WTC11 (cell line): ENCODE measurements at places on chromosomes 12 and 14. TPM values are rescaled to one million over a fixed set of nuclear protein-coding genes. Genes with fewer than 3 reads are reported as not detected.

DNA sequence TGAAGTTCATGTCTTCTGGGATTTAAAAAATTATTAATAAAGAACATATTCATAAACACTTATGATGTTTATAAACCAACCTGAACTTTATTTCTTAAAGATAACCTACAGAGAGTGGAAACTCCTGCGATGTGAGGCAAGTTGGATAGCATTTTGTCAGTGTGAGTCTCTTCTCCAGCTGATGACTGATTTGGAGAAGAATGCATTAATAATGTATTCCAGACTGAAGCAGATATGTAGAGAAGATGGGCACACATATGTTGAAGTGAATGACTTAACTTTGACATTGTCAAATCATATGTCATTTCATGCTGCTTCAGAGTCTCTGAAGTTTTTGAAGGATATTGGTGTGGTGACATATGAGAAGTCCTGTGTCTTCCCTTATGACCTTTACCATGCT is 7.3 kb downstream of the HELB start:
- H3K27me3 ChIP-seq = no peaks in the 10 kb centered on the region
- H3K36me3 ChIP-seq = peaks cover 33% of the 10 kb centered on the region
- no peak overlapping the region for H3K27ac ChIP-seq
- H3K4me3 ChIP-seq = no peak overlapping the region
- peaks cover 2% of the 10 kb centered on the region; the same call in 1 of the 2 replicates for H3K4me1 ChIP-seq

SYNJ2BP gene
- total RNA-seq = 24.1 to 27.9 TPM (median 27.9 TPM) in 3 replicates

ANKRD9 gene
- 55.6 to 63.8 TPM (median 56.6 TPM) in 3 replicates for total RNA-seq

- no peaks in the 10 kb centered on the region for H3K27me3 ChIP-seq
- DNase-seq = no peak
- no peak overlapping the region for H3K4me3 ChIP-seq
- no peak overlapping the region for H3K27ac ChIP-seq
- peaks cover 14% of the 10 kb centered on the region for H3K36me3 ChIP-seq
- peaks cover 3% of the 10 kb centered on the region for H3K4me1 ChIP-seq
These were observed 497.6 kb downstream of the APAF1 start for GRCh38 chr12:99142651-99143050.

KLRK1 gene
- total RNA-seq = 0.15 to 0.23 TPM in 2 of 3 replicates, not detected in the other

- H3K36me3 ChIP-seq = peaks cover 7% of the 10 kb centered on the region
- peaks cover 18% of the 10 kb centered on the region for H3K4me1 ChIP-seq
- H3K4me3 ChIP-seq = no peak overlapping the region
- H3K27me3 ChIP-seq = no peaks in the 10 kb centered on the region
- DNase-seq = no peak
These were observed 14.7 kb downstream of the BLTP3B start for GRCh38 chr12:100127766-100128511.

- H3K4me1 ChIP-seq = no peaks in the 10 kb centered on the region
- H3K27me3 ChIP-seq = no peaks in the 10 kb centered on the region
- no peaks in the 10 kb centered on the region for H3K36me3 ChIP-seq
- DNase-seq = no peak
- H3K27ac ChIP-seq = no peak overlapping the region
These were observed 340.1 kb downstream of the BCL11B start for GRCh38 chr14:98931911-98932310.

FBLN5 gene
- total RNA-seq = 2.7 to 4.0 TPM (median 3.6 TPM) in 3 replicates

DNA sequence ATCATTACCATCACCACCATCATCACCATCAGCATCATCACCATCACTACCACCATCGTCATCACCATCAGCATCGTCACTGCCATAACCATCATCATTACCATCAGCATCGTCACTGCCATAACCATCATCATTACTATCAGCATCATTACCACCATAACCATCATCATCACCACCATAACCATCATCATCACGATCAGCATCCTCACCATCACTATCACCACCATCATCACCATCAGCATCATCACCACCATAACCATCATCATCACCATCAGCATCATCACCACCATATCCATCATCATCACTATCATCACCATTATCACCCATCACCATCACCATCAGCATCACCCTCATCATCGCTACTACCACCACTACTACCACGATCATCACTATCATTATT is 493.9 kb upstream of the TBX3 start:
- no peaks in the 10 kb centered on the region for H3K36me3 ChIP-seq
- no peaks in the 10 kb centered on the region for H3K4me1 ChIP-seq
- H3K27ac ChIP-seq = no peak overlapping the region
- no peaks in the 10 kb centered on the region for H3K27me3 ChIP-seq
- H3K4me3 ChIP-seq = no peak overlapping the region
- DNase-seq = no peak

TCL1B gene
- total RNA-seq = 5.7 to 7.2 TPM (median 7.0 TPM) in 3 replicates

- no peak for DNase-seq
- no peaks in the 10 kb centered on the region; the same call in none of the 2 replicates for H3K27me3 ChIP-seq
- no peak overlapping the region for H3K4me3 ChIP-seq
- peaks cover 7% of the 10 kb centered on the region; the same call in 1 of the 2 replicates for H3K4me1 ChIP-seq
- no peaks in the 10 kb centered on the region for H3K36me3 ChIP-seq
- H3K27ac ChIP-seq = no peak overlapping the region
These were observed 410.0 kb upstream of the CCDC196 start for GRCh38 chr14:66076176-66076575.

DNA sequence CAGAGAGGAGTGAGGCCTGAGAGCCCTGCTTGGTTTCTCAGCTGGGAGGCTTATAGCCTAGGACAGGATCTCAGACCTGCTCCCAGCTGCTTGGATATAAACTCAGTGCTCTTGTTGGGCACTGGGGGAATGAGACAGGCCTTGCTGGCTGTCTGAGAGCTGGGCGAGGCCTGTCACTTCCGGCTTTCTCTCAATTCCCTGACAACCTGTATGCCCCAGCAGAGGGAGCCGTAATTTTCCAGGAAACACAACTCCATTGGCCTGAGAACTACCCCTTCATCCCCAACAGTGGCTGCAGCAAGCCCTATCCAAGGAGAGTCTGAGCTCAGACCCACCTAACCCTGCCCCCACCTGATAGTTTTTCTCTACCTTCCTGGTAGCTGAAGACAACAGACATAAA is 258.3 kb upstream of the STXBP6 start:
- H3K4me3 ChIP-seq = no peak overlapping the region
- H3K36me3 ChIP-seq = no peaks in the 10 kb centered on the region
- no peaks in the 10 kb centered on the region for H3K4me1 ChIP-seq
- DNase-seq = peak; percentile 61
- no peaks in the 10 kb centered on the region; the same call in 1 of the 2 replicates for H3K27me3 ChIP-seq

DNA sequence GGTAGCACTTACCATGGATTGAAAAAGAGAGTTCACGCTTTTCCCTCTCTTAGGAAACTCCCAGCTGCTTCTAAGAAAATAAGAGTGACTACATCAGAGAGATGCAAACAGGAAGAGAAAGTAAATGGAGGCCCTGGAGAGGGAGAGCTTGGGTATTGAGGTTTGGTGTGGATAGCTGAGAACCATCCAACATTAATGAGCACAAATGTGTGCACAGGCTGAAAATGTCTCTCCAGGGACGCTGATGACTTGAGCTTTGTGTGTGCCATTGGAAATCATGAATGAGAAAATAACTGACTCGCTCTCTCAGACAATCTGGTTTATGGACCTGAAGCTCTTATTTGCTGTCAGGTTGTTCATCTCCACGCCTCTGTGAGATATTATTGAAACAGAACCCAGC is 318.8 kb downstream of the NRXN3 start:
- peaks cover 27% of the 10 kb centered on the region for H3K4me1 ChIP-seq
- no peak overlapping the region for H3K4me3 ChIP-seq
- no peaks in the 10 kb centered on the region for H3K27me3 ChIP-seq

DHRS2 gene
- 1.8 to 4.5 TPM (median 1.8 TPM) in 3 replicates for total RNA-seq

KRT72 gene
- 0.11 TPM in 1 of 3 replicates, not detected in the others for total RNA-seq

ASCL1 gene
- 0.07 to 0.14 TPM (median 0.07 TPM) in 3 replicates for total RNA-seq

SPTB gene
- total RNA-seq = 2.5 to 3.2 TPM (median 2.8 TPM) in 3 replicates

OR6C4 gene
- not detected in 3 replicates for total RNA-seq

PIK3C2G gene
- not detected in 3 replicates for total RNA-seq

NGB gene
- 0.14 to 0.46 TPM (median 0.33 TPM) in 3 replicates for total RNA-seq
